ENCODE measurements at places on chromosomes 2 and 18.

- DNase-seq = no peak
Measured at GRCh38 chr2:147456779-147457178, 388.1 kb upstream of the ACVR2A start.

GRCh38 chr2:69060938-69061501 is 48.0 kb downstream of the ANTXR1 start:
- no peak for DNase-seq

GRCh38 chr18:67550872-67551520 is 34.5 kb upstream of the DSEL start:
- DNase-seq = no peak

DNA sequence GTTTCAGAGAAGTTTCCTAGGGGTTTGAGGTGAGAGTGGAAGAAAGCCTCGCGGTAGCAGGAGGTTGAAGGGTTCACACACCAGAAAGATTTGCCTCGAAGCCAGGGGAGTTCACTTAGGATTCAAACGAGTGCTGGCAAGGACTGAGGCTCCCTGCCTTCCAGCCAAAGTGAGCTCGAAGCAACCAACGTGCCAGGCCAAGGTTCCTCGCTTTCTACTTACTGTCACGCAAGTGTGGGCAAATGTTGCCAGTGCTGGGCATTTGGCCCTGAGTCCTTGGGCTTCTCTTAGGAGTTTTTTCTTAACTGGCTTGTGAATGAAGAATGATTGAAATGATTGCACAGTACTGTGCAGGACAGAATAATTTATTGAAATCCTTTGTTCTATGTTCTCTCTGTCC is 53.6 kb downstream of the TMEM178A start:
- DNase-seq = no peak

DNA sequence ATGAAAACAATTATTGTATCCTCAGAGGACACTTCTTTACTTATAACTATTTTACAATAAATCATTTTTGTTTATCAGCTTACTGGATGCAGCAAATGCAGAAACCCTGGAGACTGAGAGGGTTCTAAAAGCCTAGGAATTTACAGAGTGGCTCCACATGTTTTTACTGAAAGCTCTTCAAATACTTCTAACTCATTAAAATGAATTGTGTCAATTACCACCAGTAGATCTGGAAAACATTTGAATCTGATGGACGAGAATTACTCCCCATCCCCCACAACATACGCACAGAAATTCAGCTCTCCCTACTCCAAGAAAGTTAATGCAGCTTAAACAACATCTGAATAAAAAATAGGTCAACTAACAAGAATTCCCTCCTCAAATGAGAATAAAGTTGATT is 319.8 kb upstream of the FIGN start:
- DNase-seq = no peak

DNA sequence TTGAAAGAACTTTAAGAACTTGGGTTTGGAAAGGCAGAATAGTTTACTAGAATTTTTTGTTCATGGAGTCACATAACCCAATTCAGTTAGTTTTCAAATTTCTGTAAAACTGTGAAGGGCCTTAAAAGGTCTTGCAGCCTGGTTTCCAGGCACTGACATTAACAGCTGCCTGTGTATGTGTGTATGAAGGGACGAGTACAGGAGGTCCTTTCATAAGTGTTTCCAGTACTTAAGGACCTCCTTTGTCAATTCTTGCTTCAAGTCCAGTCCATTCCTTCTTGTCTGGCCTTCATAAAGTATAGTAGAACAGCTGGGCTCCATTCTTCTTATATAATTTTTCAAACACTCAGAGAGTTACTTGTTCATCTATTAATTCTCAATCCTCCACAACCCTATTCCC is 136.5 kb downstream of the NR4A2 start:
- no peak for DNase-seq

DNA sequence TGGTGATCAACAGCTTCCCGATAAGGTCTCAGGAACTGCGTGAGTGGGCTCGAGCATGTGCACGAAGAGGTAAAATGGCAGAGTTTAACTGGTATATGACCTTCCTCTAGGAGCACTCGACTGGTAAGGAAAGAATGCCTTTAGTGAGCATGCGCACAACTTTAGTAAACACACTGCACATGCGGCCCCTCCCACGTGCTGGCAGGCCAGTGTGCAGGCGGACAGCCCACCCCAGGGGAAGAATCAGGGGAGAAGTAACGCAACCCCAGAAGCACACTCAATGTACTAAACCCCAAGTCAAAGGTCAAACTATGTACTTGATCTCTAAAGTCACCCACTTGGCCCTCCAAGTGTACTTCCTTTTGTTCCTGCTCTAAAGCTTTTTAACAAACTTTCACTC is 28.7 kb upstream of the SLC25A52 start:
- no peak for DNase-seq

DNA sequence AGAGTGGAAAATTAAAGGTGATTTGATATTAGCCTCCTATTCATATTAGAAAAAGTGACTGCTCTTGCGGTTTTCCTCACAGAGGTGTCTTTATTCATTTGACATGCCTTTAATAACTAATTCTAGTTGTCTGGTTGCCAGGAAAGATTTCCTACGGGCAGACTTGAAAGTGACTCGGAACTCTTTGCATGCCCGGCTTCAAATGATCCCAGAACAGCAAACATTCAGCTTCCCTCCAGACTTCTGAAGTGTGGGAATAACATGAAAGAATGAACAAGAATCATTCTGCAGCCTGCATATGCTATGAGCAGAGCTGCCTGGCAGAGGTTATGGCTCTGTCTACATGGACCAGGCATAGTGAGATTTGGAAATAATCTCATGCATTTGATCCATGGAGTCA is 89.6 kb upstream of the PKDCC start:
- DNase-seq = no peak

DNA sequence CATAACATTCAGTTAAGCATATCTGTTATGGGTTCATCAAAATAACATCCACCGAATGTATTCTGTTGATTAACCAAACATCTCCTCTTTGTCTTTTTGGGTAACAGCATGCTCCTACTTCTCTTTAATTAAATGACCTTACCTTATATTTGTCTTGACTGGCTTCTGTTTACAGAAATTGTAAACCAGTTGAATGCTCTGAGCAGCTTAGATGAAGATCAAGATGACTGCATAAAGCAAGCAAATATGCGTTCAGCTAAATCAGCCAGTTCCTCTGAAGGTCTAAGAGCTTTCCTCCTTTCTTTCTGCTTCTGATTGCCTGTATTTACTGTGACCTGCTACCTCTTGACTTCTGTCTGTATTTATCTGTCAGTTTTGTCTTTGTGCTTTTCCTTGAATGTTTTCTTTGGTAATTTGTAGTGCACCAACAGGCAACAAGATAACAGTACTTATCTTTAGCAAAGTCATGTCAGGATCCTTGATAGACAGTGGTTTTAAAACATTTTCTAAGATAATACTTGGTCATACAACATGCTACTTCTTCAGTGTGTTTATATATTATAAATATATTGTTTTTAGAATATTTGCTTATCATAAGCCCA is 152.8 kb downstream of the EHBP1 start:
- DNase-seq = no peak

Measured in cardiac septum (tissue), 1 donor.